ENCODE measurements at places on chromosomes 2 and 18.

DNA sequence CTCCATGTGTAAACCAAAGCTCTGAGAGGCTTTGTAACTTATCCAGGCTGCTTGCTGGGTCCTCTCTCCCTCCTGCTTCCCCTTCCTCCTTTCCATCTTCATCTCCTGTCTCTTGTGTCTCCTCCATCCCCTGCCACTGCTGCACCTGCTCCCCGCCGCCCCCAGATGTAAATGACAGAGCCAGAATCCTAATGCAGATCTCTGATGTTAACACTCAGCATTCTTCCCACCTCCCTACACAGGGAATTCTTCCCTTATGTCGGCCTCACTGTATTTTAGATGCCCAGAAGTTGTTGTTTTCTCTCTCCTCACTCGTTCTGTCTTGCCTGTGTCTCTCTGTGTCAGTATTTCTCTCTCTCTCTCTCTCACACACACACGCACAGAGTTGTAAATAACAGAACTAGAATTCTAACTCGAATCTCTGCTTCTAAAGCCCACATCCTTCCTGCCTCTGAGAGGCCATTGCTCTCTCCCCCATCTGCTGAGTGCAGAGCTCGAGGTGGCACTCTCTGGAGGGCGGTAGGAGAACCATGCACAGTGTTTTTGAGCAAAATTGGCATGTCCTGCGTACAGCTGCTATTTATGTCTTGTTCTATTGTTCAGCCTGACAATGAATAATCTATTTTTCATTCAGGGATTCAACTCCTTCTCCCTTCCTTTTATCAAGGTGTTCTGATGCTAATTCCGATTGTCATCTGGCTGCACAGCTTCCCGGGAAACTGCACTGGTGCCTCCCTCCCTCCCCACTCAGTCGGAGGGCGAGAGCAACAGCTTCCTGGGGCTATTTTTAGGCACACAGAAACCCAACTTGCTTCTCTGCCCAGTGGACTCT, 219.9 kb downstream of the SH3RF3 start:
- no peak for ATAC-seq

GRCh38 chr18:25231327-25231691, 120.7 kb downstream of the ZNF521 start:
- no peak for ATAC-seq

DNA sequence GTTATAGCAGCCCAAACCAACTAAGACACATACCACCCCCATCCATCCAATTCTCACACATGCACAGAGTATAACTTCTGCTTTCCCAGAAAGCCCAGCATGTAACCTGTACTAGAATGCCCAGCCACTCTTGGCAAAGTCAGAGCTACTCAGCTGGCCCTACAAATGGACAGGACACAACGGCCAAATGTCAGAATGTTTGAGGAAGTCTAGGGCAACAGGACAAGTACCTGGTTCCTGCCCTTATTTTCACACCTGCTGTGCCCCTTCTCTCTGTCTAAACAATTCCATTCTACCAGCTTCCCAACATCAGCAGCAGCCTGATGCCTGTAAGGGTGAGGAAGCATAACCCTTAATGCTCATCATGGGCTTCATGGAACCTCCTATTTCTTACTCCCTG, 15.1 kb upstream of the BZW1 start:
- ATAC-seq = peak; percentile 25

GRCh38 chr2:150608341-150608740, 120.9 kb upstream of the RND3 start:
- ATAC-seq = peak; percentile 78

- ATAC-seq = no peak
Measured at GRCh38 chr2:150020937-150021673, 433.5 kb upstream of the MMADHC start.

- ATAC-seq = no peak
Measured at GRCh38 chr18:3179430-3180089, 40.2 kb downstream of the MYOM1 start.

DNA sequence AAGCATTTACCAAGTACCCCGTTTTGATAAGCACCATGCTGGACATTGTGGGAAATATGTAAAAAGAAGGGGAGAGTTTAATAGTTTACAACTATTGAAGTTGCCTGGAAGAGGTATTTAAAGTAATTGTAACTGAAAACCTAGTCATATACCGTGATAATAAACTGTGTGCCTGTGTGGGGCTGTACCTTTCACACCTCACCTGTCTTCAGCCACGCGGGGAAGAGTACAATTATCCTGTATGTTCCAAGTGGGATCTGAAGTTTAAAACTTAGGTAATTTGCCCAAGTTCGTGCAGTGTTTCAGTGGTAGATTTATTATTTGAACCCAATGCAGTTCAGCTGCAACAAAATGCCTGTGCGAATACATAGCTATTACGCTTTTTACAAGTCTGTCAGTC, 128.2 kb upstream of the TMEM200C start:
- no peak for ATAC-seq

DNA sequence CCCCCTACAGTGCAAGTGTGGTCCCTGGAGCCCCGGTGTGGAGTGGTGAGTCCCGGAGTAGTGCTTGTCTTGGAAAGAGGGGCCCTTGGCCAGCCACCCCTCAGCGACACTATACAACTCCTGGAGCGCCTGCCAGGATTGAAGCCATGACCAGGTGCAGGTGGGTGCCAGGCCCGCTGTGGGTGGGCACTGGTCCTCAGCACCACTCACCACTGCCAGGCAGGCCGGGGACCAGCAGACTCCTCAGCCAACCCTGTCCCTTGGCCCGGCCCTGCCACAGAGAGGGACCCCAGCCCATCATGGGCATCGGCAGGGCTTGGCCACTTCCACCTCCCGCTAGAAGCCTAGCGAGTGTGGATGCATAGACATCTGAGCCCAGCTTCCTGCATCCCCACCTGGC, 42.2 kb downstream of the STK25 start:
- no peak for ATAC-seq

- ATAC-seq = no peak
Measured at GRCh38 chr2:189514104-189514503, 66.5 kb downstream of the SLC40A1 start.

DNA sequence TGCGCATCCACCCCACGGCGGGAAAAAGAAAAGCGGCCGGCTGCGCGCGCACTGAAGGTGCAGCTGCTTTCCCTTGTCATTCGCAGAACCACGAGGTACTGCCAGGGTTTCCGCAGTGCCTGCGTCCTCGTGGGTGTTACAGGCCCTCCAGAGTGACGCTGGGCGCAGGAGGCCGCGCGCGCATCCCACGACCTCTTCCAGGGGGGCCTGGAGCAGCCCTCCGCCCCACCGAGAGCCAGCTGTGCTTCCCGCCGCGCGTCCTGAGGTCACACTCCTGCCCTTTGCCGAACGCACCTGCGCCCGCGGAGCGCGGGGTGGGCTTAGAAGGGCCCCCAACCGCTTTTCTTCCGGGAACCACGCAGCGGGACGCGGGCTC, 378 bp upstream of the IAH1 start:
- ATAC-seq = peak; percentile 57

DNA sequence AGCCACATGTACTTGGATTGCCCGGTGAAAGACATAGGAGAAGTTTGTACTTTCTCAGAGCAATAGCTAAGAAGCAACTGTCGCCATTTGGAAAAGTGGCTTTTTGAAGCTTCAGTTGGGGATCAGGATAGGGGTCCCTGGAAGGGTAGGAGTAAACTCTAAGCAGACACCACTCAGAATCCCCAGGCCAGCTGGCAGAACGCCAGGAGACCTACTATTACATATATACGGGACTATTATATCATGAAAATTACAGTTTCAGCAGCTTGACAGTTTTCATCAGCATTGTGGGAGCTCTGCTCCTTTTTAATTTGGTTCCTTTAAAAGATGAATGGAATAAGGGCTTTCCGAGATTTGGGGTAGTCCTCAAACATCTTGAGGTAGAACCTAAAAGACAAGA, 54.9 kb downstream of the SRD5A2 start:
- no peak for ATAC-seq

Measured in esophagus mucosa (tissue), 1 donor.